ENCODE measurements at places on chromosomes 12 and 14.

- peaks cover 12% of the 10 kb centered on the region for H3K4me1 ChIP-seq
- H3K36me3 ChIP-seq = no peaks in the 10 kb centered on the region
- H3K4me3 ChIP-seq = no peak overlapping the region
- H3K27ac ChIP-seq = no peak overlapping the region
- no peak for DNase-seq
- peaks cover 32% of the 10 kb centered on the region for H3K27me3 ChIP-seq
Measured at GRCh38 chr12:51873251-51873994, 14.5 kb upstream of the ANKRD33 start.

GRCh38 chr12:107992870-107993451 is 136.1 kb upstream of the WSCD2 start:
- H3K4me3 ChIP-seq = no peak overlapping the region
- DNase-seq = peak; percentile 54
- H3K36me3 ChIP-seq = no peaks in the 10 kb centered on the region

- DNase-seq = no peak
- no peaks in the 10 kb centered on the region for H3K4me1 ChIP-seq
- H3K27me3 ChIP-seq = no peaks in the 10 kb centered on the region
- no peaks in the 10 kb centered on the region for H3K36me3 ChIP-seq
Measured at GRCh38 chr14:34361504-34362011, 100.5 kb downstream of the SPTSSA start.

DNA sequence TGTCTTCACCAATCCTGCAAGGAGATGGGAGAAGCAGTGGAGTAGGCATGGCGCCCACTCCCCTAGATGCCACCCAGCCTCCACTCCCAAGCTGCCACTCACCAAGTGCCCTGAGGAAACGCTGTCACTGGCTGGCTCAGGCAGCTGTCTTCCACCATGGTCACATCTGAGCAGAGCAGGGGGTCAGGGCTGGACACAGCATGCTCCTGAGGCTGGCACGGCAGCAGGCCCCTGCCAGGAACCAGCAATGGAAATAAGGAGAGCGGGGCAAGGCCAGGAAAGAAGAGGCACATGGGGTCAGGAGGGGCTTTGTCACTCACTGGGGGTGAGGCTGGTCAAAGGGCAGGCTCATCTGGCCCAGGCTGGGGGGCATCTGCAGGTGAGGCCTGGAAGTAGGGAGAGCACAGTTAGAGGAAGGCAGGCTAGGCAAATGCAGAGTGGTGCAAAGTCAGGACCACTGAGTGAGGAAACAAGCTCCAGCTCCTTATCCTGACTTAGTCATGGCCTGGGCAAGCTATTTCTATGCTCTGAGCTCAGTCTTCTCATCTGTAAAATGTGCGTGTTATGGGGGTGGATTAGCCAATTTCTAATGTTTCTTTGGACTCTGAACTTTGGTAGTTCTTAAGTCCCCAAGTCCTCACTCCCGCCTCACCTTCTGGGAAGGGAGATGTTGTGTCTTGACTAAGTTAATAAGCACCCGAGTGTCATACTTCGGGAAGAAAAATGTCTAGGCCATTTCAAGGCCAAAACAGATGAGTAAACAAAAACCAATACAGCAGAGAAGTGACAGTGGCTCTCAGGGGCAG is 8.0 kb downstream of the NAB2 start:
- peaks cover 83% of the 10 kb centered on the region for H3K36me3 ChIP-seq
- no peaks in the 10 kb centered on the region for H3K4me1 ChIP-seq
- H3K4me3 ChIP-seq = no peak overlapping the region
- no peak overlapping the region for H3K27ac ChIP-seq
- no peaks in the 10 kb centered on the region for H3K27me3 ChIP-seq

GRCh38 chr12:21580748-21581516 is 23.7 kb downstream of the GYS2 start:
- no peak overlapping the region for H3K27ac ChIP-seq
- DNase-seq = no peak
- no peak overlapping the region for H3K4me3 ChIP-seq

DNA sequence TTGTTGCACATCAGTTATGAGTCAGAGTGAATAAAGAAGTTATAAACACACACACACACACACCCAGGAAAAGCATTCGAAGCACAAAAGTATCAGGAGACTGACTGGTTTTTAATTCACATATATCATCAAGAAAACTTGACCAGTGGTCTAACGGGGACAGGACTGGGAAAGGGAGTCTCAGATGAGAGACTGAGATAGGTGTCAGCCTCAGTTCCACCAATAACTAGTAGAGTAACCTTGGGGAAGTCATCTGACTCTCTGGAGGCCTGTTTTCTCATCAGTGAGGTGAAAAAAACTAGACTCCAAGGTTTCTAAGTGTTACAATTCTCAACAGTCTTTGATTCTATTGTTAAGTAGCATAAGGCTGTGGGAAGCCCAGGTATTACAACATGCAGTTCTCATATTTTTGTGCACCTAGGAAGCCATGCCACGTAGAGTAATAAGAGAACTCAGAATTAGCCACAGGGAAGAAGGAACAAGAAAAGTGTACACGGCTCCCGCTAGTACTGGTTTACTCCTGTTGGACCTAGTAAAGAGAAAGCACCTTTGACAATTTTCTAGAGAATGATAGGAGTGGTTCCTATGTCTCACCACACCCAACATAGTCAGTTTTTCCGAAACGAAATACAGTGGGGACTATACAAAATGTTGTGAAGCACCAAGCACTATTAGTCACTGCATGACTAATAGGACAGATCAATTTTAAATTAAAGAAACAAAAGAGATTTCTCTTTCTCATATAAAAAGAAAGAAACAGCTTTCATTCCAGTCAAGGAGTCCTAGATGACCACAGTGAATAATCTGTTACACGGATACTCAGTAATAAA is 5.0 kb downstream of the PPTC7 start:
- no peak overlapping the region for H3K4me3 ChIP-seq
- H3K36me3 ChIP-seq = no peaks in the 10 kb centered on the region
- H3K4me1 ChIP-seq = peaks cover 12% of the 10 kb centered on the region
- peak overlapping the region; percentile 91 for H3K27ac ChIP-seq
- peak; percentile 74 for DNase-seq

DNA sequence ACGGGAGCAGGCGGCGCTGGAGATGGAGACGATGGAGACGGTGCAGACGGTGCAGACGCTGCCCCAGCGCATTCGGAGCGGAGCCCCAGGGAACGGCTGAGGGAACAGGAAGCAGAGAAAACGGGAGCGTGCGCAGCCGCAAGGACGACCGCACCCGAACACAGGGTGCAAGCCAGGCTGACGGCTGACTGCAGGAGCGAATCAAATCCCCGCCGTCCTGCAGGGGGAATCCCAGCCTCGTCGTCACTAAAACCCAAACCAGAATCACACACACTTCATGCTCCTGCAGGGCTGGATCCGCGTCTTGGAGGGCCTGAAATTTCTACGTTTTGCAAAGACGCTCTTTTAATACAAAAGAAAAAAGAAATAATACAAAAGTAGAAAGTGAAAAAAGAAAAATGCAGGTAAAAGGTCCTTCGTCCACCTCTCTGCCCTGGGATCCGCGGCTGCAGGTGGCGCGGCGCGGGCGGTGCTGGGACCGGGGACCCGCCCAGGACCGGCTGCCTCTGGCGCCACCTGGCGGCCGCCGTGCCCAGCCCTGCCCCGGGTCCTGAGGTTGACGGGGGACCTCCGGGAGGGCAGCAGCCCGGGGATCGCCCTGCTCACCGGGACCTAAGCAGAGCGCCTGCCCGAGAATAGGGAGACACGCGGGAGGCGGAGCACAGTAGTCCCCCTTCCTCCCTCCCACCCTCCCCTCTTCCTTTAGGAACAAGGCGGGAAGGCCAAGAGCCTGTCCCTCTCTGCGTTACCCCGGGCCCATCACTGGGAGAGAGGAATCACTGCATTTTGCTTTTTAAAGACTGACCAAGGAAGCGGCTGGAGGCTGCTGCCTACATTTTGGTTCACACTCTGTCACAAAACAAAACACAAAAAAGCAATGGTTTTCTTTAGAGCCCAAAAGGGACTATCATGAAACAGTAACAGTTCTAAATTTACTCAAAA is 20.1 kb downstream of the STX2 start:
- no peak overlapping the region for H3K4me3 ChIP-seq
- DNase-seq = peak; percentile 76

DNA sequence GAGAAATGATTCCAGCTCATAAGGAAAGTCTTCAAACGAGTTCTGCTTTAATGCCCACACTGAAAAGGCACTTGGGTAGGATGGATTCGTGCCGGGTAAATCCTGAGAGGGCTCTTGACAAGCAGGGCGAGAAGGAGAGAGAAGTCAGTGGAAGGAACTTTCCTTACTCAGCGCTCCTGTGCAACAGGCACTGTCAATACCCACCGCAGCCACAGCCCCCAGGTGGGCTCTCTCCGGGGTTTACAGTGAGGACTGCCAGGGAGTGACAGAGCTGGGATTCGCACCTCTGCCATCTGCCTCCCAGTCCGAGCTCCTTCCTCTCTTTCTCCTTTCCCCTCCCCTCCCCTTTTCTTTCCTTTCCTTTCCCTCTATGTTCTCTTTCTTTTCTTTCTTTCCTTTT is 118.7 kb downstream of the BEGAIN start:
- no peak overlapping the region for H3K4me3 ChIP-seq
- no peaks in the 10 kb centered on the region for H3K4me1 ChIP-seq
- H3K36me3 ChIP-seq = peaks cover 40% of the 10 kb centered on the region
- H3K27ac ChIP-seq = no peak overlapping the region
- H3K27me3 ChIP-seq = no peaks in the 10 kb centered on the region
- DNase-seq = no peak

DNA sequence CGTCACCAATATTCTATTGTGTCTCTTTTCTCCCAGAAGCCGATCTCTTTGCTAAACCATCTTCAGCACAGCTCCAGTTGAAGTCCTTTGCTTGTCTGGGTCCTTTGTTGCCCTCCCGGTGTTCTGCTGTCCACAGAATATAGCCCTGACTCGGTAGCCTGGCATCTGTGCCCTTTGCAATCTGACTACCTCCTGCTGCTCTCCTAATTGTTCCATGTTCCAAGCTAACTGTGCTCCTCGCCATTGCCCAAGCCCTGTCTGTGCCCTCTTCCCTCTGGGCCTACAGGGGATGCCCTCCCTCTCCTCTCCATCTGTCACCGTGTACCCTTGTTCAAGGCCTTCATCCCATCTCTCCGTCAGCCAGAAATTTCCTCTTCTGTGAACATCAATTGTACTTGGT is 306.3 kb downstream of the APAF1 start:
- no peaks in the 10 kb centered on the region for H3K4me1 ChIP-seq
- no peak for DNase-seq
- H3K36me3 ChIP-seq = no peaks in the 10 kb centered on the region
- H3K4me3 ChIP-seq = no peak overlapping the region
- no peaks in the 10 kb centered on the region for H3K27me3 ChIP-seq

GRCh38 chr12:102950107-102950949 is 7.1 kb upstream of the ASCL1 start:
- H3K4me3 ChIP-seq = no peak overlapping the region
- H3K27ac ChIP-seq = no peak overlapping the region
- H3K4me1 ChIP-seq = peaks cover 15% of the 10 kb centered on the region
- peaks cover 65% of the 10 kb centered on the region for H3K27me3 ChIP-seq

- no peak overlapping the region for H3K27ac ChIP-seq
- no peaks in the 10 kb centered on the region for H3K27me3 ChIP-seq
- no peaks in the 10 kb centered on the region for H3K36me3 ChIP-seq
Measured at GRCh38 chr14:74860899-74861733, 14.8 kb downstream of the PROX2 start.

DNA sequence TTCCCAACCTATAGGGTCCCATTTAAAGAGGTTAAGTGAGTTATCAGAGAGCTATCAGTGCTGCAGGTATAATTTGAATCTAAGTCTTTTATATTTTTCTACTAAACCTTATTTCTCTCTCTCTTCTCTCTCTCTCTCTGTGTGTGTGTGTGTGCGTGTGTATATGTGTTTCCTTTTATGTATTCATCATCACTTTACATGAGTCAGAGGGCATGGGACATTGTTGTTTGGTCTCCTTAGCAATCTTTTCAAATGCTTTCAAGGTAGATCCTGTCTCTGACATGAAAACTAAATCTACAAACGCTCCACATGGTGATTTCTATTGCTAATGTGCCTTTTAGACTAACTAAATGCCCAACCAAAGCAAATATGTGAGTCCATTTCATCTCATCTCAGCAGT is 459.7 kb downstream of the BTG1 start:
- H3K4me3 ChIP-seq = no peak overlapping the region
- no peaks in the 10 kb centered on the region for H3K36me3 ChIP-seq
- DNase-seq = no peak
- H3K27me3 ChIP-seq = no peaks in the 10 kb centered on the region
- H3K4me1 ChIP-seq = peaks cover 2% of the 10 kb centered on the region

GRCh38 chr12:15700595-15700994 is 88.6 kb downstream of the EPS8 start:
- peaks cover 11% of the 10 kb centered on the region for H3K4me1 ChIP-seq
- no peaks in the 10 kb centered on the region for H3K36me3 ChIP-seq
- H3K4me3 ChIP-seq = no peak overlapping the region
- no peak overlapping the region for H3K27ac ChIP-seq

GRCh38 chr14:70744641-70745040 is 64.7 kb downstream of the MAP3K9 start:
- no peak overlapping the region for H3K27ac ChIP-seq
- peak; percentile 75 for DNase-seq
- H3K4me3 ChIP-seq = no peak overlapping the region
- peaks cover 5% of the 10 kb centered on the region for H3K36me3 ChIP-seq
- no peaks in the 10 kb centered on the region for H3K27me3 ChIP-seq

DNA sequence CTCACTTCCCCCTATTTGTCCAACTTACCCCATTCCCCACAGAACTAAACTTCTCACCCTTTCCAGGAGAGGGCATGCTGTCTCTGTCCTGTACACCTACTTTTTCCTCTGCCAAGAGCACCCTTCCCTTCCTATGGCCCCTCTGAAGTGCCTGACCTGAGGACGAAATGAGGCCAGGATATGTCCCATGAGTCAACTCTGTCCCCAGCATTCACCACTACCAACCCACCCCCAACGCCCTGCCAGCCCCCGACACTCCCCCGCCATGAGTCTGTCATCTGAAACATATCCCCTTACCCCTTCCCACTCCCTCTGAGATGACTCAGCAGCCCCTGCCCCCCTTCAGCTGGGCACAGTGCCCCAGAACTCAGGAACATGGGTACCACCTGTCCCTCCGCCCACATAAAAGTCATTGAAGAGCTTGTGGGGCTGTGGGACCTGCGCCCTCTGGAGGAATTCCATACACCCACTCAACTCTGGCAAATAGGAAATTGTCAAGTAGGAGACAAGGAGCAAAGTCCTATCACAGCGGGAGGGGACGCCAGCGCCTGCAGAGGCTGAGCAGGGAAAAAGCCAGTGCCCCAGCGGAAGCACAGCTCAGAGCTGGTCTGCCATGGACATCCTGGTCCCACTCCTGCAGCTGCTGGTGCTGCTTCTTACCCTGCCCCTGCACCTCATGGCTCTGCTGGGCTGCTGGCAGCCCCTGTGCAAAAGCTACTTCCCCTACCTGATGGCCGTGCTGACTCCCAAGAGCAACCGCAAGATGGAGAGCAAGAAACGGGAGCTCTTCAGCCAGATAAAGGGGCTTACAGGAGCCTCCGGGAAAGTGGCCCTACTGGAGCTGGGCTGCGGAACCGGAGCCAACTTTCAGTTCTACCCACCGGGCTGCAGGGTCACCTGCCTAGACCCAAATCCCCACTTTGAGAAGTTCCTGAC is 26.3 kb downstream of the ITGA7 start:
- peak overlapping the region; percentile 50 for H3K4me3 ChIP-seq
- no peaks in the 10 kb centered on the region for H3K4me1 ChIP-seq
- peak overlapping the region; percentile 73 for H3K27ac ChIP-seq
- H3K36me3 ChIP-seq = no peaks in the 10 kb centered on the region
- no peaks in the 10 kb centered on the region for H3K27me3 ChIP-seq
- DNase-seq = peak; percentile 95
